Small intestine (tissue), 16 donors: ENCODE measurements at places on chromosomes 2 and 18. TPM values are rescaled to one million over a fixed set of nuclear protein-coding genes. Genes with fewer than 3 reads are reported as not detected.

LIPG gene
- 8.7 TPM for polyA plus RNA-seq

DNA sequence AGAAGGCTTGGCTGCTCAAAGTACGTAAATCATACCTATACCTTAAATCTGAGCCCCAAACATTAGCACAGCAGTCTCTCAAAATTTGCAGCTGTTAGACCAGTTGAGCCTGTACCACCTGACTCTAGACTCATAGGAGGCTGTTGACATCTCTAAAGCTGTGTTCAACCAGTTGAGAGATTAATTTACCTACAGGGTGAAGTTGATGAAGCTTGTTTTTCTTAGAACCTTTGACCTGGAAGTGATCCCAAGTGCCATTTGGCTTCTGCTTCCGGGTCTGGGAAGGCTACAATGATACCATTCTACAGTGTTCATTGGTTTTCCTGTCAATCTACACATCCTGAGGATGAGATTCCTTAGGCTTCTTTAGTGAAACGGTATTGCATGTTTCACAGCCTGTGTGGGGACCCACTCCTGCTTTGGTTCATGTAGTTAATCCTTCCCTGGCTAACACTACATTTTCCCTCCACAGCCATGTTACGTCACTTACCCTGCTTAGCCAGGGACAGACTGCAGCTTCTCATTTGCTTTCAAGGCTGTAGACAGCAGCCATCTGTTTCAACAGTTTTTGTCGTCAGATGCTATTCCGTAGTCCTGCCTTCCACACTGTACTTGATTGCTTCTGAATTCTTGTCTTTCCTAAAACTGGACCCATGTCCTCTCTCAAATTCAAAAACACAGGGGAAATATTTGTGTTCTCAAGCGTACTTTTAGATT, 4.7 kb upstream of the IL1RL2 start:
- no peak for DNase-seq

- no peak for DNase-seq
Observed at GRCh38 chr2:10038123-10038522, 5.2 kb upstream of the KLF11 start.

GRCh38 chr2:32484937-32485336, 128.1 kb downstream of the BIRC6 start:
- DNase-seq, result peak; percentile 2

- DNase-seq, result no peak
Observed at GRCh38 chr2:12271589-12271984, 445.1 kb upstream of the TRIB2 start.
